ENCODE measurements at places on chromosomes 7 and 10.

DNA sequence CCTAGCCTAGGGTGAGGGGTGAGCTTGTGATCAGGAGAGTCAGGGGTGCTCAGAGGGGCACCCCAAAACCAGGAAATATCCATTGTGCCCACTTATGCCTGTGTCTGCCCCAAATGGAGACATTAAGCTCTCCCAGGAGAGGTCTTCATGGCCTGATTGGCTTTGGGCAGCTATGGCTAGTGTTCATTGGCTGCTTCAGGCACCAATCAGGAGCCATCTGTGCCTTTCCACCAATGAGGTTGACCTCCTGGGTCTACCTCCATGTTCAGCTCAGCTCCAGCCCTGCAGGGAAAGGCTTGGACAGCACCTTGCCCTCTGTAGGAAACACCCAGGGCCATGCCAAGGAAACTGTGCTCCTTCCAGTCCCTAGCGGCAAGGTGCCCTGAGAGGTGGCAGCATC is 23.9 kb upstream of the HSPB1 start:
- no peak for DNase-seq

DNA sequence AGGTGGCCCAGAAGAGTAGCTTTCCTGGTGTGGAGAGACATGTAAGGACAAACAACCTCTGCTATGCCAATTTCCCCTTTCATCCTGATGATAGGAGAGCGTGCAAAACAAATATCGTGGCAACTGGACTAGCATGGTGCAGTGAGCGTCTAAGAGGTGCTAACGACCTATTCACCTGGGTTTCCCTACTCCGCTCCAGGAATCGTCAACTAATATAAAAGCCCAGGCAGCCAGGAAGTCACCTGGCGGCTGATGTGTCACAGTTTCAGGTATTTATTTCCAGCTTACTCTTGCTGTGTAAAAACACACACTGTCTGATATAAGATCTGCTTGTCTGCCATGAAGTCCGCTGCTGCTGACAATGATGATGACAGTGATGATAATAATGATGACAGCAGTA is 56.5 kb upstream of the EFCAB10 start:
- no peak for DNase-seq

DNA sequence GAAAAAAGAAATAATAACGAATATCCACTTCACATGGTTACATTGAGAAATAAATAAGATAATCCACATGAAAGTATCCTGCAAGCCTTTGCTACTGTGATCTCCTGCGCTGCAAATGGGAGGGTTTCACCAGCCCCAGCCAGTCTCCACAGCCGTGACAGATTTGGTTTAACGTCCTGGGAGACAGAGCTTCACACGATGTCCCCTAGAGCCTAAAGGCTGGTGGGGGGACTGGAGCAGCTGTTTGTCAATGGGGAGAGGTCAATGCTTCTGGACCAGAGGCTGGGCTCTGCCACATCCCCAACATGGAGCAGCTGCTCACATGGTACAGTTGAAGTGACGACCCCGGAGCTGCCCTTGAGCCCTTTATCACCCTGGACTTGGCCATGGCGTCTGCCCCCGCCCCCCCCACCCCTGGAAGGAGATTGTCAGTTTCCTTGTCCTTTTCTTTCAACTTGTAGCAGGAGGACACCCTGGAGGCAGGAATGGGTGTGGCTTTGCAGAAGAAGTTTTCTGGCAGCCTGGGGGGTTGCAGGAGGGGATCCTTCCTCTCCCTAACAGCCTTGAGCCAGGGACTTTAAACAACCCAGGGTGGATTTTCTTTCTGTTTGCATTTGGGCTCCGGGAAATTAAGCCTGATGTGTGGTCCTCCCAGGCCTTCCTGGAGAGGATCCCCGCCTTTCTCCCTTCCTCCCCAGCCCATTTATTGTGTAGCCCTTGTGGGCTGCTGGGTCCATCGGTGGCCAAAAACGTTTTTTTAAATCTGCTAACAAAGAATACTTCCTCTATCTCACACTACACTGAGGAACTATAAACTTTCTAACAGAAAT is 37.0 kb upstream of the MXI1 start:
- DNase-seq = no peak

- DNase-seq = no peak
Observed at GRCh38 chr7:37732253-37732652, 48.7 kb downstream of the GPR141 start.

- DNase-seq = no peak
Observed at GRCh38 chr10:127854769-127855590, 37.8 kb downstream of the CLRN3 start.

GRCh38 chr10:114094795-114095194 is 51.1 kb downstream of the ADRB1 start:
- no peak for DNase-seq

DNA sequence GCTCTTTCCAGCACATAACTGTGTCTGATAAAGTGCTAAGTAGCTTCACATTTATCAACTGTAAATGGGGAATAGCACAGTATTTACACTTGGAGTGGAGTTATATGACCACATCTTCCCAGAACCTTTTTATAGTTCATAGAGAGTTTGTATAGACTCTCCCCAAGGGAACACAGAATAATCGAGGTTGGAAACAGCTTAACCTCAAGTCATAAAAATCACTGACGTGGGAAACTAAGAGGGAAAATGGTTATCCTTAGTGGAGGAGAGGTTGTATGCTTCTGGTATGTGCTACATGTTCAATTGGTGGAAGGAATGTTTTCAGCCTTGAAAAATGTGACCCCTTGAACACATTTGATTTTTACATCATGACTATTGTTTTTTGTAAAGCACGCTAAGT is 167.9 kb upstream of the KIAA1217 start:
- DNase-seq = no peak
